ENCODE measurements at places on chromosomes 1 and 21.

DNA sequence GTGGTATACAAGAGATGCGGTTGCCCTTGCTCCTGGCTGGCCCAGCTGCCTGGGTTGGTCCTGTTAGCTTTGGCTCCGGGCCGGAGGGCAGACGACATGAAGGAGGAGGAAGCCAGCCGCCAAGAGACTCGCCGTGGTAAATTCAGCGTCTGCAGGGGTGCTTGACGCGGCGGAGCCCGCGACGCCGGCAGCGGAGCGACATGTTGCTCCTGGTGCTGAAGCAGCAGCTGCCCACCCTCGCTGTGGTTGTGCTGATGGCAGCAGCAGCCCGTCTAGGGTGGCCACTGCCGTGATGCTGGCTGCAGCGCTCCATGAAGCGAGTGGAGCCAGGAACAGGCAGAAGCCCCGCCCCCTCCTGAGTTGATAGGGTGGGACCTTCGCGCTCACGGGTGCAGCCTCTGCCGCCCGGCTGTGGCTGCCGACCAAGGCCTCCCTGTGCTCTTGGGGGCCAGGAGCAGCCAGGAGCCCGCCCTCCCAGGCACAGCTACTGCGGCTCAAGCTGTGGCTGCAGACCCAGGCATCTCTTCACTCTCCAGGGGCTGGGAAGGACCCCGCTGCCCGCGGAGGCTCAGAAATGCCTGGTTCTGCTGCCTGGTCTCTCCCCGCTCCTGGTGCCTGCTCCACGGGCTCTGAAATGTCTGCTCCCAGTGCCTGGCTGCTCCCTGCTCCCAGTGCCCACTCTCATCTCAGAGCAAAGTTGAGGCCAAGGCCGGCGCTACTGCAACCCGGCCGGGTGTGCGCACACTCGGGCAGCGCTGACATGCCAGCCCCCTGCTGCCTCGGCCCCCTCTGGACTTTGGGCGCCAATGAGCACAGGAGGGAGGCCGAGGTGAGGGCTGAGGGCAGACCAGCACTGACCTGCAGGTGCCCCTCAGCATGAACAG lies 4.4 kb upstream of the ZNF692 start:
- DNase-seq = peak; percentile 92

DNA sequence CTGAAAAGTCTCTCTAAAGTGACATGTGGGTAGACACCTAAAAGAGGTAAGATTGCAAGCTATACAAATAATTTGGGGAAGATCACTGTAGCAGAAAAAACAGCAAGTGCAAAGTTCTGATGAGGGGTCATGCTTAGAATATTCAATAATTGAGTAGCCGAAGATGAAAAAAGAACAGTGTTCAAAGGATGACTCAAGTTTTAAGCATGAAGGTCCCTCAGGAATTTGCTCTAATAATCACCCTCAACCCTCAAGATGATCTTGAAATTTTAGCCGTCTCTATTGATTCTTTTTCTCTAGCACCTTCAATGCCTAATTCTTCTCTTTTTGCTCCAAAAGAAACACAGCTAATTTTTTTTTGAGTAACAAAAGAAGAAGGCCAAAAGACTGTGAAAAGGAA lies 190.6 kb upstream of the ZNHIT6 start:
- no peak for DNase-seq

- no peak for DNase-seq
Measured at GRCh38 chr1:201990427-201990826, 8.0 kb downstream of the RNPEP start.

GRCh38 chr1:35691571-35692220 lies 27.0 kb downstream of the C1orf216 start:
- peak; percentile 67 for DNase-seq

DNA sequence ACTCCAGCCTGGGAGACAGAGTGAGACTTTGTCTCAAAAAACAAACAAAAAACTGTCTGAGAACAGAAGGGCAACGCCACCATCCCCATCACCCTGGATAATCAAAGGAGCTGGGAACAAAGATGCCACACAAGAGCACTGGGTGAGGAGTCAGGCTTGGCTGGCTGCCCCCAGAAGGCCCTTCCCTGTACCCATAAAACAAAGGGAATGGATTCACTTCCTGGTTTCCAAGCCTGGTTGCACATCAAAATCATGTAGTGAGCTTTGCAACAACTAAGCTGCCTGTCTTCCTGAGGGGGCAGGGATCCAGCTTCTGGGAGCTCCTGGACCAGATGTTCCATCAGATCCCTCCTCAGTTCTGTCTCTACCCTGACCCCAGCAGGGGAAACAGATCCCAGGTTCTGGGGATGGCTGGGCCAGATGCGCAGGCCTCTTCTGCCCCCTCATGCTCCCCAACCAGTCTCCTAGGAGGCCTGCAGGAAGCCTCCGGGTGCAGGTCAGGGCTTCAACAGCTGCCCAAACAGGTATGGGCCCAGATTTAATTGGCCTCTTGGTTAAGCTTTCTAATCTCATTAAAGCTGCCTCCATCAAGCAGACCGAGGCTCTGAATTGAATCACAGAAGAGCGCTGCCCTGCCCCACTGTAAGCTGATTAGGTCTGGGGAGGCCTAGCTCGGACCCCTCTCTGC lies 97.8 kb downstream of the MRPL37 start:
- peak; percentile 71 for DNase-seq

DNA sequence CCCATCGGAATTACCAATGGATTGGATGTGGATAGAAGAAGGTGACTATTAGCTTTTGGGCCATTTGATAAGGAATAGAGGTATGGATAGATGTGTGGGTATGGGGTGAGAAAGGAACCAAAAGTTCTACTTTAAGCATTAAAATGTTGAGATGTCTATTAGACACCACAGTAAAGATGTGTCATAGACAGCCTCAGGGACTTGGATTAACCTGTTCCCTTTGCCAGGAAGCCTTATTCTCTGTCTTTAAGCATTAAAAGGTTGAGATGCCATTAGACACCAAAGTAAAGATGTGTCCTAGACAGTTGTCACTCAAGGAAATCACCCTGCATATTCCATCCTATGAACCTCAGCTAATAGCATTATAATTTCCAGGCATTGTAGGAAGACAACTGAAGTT lies 11.0 kb upstream of the DENND1B start:
- no peak for DNase-seq

GRCh38 chr21:42010507-42011495 lies 641 bp upstream of the ZBTB21 start:
- DNase-seq = peak; percentile 92
